T-cell (primary cell): ENCODE measurements at places on chromosomes 7 and 10. TPM values are rescaled to one million over a fixed set of nuclear protein-coding genes. Genes with fewer than 3 reads are reported as not detected.

DNA sequence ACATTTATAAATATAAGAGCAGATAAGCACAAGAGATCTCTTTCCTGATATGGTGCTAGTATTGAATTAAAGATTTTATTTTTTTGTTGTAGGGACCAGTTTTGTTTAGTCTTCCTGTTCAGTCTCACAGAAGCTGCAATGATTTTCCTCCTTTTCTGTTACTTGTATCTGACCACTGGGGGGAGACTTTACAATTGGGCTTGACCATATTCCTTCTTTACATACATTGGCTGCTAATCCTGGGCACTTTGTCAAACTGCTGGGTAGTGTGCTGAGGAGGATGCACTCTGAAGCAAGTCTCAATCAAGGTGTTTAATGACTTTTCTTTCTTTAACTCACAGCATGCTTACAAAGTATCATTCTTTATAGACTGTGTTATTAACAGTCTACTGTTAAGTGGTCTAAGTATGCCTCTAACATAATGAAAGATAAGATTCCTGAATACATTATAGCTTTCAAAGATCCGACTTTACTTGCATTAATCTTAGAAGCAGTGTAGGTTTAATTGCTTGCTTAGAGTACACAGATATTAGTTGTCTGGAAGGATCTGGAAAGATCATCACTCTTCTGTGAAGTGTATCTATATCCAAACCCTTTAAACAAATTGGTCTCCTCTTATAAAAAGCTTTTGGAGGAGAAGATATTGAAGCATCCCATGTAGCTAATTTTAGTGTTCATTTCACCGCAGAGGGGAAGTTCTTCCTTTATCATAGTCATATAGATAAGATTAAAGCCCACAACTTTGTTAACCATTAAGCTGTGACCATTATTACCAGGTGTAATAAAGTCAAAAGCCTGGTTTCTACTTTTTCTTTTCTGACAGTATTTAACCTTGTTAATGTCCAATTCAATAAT, 3.1 kb downstream of the PALS2 start:
- peaks cover 5% of the 10 kb centered on the region for H3K4me1 ChIP-seq
- H3K27me3 ChIP-seq, result no peaks in the 10 kb centered on the region
- H3K27ac ChIP-seq, result no peak overlapping the region
- no peaks in the 10 kb centered on the region for H3K36me3 ChIP-seq
- no peak for DNase-seq
- H3K4me3 ChIP-seq, result no peak overlapping the region

Gene TEX47
- not detected for total RNA-seq

- H3K36me3 ChIP-seq, result no peaks in the 10 kb centered on the region
- no peaks in the 10 kb centered on the region for H3K27me3 ChIP-seq
- no peak for DNase-seq
- no peak overlapping the region for H3K27ac ChIP-seq
- no peaks in the 10 kb centered on the region for H3K4me1 ChIP-seq
- H3K4me3 ChIP-seq, result no peak overlapping the region
Observed at GRCh38 chr7:133904776-133905175, 222.4 kb upstream of the LRGUK start.

DNA sequence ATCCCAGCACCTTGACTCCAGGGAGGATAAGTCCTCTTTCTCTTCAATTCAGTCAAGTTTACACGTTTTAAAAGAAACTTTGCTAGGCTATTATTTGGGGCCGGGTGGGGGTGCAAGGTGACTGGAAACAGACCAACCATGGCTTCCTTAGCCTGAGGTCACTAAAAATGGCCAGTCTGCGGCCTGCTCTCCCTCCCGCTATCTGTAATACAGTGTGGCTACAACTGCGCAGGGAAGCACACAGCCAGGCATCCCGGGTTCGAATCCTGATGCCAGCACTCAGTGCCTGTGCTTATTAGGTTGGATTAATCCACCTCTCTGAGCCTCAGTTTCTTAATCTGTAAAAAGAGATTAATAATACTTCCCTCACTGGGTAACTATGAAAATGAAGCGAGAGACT, 19.5 kb downstream of the ATP6V1F start:
- H3K27ac ChIP-seq, result no peak overlapping the region
- no peaks in the 10 kb centered on the region for H3K27me3 ChIP-seq
- no peak for DNase-seq
- H3K4me1 ChIP-seq, result peaks cover 2% of the 10 kb centered on the region
- no peaks in the 10 kb centered on the region for H3K36me3 ChIP-seq

DNA sequence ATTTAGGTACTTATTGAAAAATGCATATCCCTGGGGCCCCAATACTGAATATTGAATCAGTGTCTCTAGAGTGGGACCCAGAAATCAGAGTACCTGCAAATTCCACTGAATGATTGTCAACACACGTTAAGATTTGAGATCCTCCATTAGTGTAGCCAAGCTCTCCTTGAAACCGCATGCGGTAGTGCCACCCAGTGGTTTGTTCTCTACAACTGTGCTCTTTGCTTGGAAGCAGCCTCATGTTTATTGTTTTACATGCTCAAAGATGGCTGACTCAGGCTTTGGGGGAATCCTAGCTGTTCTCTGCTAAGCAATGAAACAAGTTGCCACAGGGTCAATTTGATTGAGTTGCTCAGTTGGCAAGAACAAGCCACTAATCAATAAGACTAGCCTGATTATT, 340.2 kb upstream of the CELF2 start:
- DNase-seq, result no peak
- no peaks in the 10 kb centered on the region for H3K36me3 ChIP-seq
- no peaks in the 10 kb centered on the region for H3K27me3 ChIP-seq
- no peaks in the 10 kb centered on the region for H3K4me1 ChIP-seq

Gene MRLN
- not detected for total RNA-seq

Gene AMZ1
- 0.09 TPM for total RNA-seq

Gene XRCC2
- total RNA-seq, result 0.79 TPM

- H3K27me3 ChIP-seq, result peaks cover 16% of the 10 kb centered on the region
- no peak overlapping the region for H3K27ac ChIP-seq
- no peak overlapping the region for H3K4me3 ChIP-seq
- H3K4me1 ChIP-seq, result peaks cover 16% of the 10 kb centered on the region
- DNase-seq, result no peak
Observed at GRCh38 chr10:43282881-43283280, 16.0 kb upstream of the RASGEF1A start.

Gene VWA2
- not detected for total RNA-seq

Gene HECW1
- total RNA-seq, result not detected

DNA sequence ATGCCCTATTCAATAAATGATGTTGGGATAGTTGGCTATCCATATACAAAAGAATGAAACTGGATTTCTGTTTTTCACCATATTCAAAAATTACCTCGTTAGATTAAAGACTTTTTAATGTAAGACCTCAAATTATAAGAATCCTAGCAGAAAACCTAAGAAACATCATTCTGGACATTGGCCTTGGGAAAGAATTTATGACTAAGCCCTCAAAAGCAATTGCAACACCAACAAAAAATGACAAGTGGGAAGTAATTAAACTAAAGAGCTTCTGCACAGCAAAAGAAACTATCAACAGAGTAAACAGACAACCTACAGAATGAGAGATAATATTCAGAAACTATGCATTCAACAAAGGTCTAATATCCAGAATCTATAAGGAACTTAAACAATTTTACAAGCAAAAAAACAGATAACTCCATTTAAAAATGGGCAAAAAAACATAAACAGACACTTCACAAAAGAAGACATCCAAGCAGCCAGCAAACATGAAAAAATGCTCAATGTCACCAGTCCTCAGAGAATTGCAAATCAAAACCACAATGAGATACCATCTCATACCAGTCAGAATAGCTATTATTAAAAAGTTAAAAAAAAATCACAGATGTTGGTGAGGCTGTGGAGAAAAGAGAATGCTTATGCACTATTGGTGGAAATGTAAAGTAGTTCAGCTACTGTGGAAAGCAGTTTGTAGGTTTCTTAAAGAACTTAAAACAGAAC, 309.8 kb downstream of the AHR start:
- no peaks in the 10 kb centered on the region for H3K36me3 ChIP-seq
- H3K4me1 ChIP-seq, result no peaks in the 10 kb centered on the region
- H3K27ac ChIP-seq, result no peak overlapping the region
- DNase-seq, result no peak
- H3K27me3 ChIP-seq, result no peaks in the 10 kb centered on the region

DNA sequence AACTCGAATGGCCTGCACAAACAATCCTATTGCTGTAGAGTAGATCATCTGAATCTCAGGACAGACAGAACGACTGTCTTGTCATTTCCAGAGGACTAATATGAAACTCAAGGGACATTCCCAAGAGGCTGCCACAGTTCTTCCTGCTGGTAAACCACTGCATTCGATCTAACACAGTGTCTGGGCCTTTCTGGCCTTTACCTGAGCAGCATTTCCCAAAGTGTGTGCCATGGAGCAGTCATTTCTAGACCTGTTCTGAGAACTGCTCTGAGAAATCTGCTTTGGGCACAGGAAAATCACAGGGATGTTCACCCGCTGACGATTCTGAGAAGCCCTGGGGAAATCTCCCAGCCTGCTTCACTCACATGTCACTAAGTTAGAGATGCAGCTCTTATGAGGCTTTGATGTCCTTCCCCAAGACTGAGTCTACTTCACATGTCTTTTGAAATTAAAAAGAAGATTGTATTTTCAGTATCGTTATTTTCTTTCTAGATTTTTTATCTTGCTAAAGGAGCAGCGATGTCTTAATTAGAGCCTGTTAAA, 18.4 kb downstream of the GPNMB start:
- no peak for DNase-seq
- no peak overlapping the region for H3K4me3 ChIP-seq
- H3K4me1 ChIP-seq, result no peaks in the 10 kb centered on the region
- no peaks in the 10 kb centered on the region for H3K36me3 ChIP-seq
- H3K27ac ChIP-seq, result no peak overlapping the region
